AG09309 (cell line): ENCODE measurements at places on chromosomes 4 and X.

GRCh38 chrX:133350751-133351150, 64.5 kb downstream of the GPC4 start:
- no peak for DNase-seq

- no peak for DNase-seq
Measured at GRCh38 chr4:76957004-76957738, 7.6 kb downstream of the SEPTIN11 start.

- DNase-seq, result no peak
Measured at GRCh38 chr4:26290321-26290720, 30.5 kb upstream of the RBPJ start.

DNA sequence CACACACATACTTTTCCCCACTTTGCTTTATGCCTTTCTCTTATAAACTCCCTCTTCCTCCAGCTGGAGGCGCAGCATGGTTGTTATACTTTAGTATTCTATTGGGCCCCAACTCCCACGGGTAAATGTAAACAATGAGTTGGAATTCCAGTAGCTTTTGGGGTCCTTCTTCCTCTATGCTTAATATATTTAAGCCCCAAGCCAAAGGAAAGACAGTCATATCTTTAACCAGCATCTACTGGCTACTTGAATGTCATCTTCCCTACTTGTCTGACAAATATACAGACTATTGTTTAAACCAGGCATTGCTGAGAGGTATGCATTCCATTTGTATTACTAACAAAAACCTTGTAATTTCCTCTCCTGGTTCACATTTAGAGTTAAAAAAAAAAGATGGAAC, 72.9 kb downstream of the WDR19 start:
- peak; percentile 2 for DNase-seq

DNA sequence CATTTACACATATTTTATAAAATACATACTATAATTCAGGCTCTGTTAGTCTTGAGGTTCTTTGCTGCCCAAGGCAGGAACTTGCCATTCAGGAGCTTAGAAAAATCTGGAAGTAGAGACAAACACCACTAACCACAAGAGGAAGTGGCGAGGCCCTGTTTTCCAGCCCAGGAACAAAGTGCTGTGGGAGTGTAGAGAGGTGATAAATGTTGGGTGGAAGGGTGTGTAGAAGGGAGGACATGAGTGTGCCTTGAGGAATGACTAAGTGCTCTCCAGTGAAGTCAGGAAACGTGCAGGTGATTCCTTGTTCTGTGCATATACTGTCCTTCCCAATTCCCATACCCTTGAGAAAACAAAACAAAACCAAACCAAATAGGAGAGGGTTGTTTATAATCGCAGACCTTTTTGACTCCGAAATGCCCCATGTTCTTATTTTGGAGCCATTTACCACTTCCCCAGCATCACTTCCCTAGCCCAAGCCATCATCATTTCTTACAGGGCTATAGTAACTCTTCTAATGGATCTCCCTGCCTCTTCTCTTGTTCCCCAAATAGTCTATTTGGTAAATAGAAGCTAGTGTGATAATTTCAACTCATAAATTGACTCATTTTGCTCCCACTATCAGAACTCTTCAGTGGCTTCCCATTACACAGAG, 83.2 kb downstream of the GPAT3 start:
- DNase-seq, result no peak

DNA sequence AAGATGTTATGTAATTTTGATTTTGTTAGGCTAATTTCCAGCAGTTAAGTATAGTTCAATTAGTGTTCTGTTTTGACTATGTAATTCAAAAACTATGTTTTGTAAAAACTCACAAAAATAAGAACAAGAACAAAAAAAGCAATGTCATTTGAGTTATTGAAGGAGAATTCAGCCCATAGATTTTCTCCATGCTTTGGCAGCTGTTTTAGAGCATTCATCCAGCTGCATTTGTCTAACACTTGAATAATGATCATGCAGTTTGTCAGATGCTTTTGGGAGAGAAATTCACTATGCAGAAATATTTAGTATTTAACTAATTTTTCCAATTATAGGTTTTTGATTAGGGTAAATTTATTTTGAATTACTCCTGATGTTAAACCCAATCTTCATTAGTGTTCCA, 14.2 kb downstream of the CPE start:
- DNase-seq, result no peak

GRCh38 chrX:151543706-151544105, 19.8 kb upstream of the PASD1 start:
- DNase-seq, result no peak

DNA sequence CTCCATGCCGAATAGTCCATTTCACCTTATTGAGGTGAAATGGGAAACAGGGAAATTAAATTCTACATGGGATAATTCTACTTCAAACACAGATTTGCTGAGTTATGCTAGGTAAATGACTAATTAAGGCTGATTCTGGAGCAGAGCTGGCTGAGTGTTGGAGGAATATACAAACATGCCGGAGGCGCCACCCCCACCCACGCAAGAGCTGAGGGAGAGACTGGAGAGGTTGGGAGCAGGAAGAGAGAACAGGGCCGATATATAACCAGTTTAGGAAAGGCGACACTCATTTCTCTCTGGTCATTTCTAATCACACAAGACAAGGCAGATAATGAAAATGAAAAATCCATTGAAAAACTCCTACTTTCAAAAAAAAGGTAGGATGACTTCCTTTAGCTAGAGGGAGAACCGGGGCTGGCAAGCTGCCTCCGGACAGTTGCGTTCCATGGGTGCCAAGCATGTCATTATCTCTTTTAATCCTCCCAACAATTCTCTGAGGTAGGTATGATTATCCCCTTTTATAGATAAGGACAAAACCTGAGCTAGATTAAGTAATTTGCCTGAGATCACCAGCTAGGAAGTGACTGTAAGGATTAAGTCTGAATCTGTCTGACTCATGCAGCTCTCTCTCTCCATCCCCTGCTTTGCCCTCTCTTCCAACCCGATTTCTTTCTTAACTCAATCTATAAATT, 27.6 kb upstream of the CFAP299 start:
- peak; percentile 28 for DNase-seq

GRCh38 chrX:97984641-97985040, 1100.9 kb downstream of the RPA4 start:
- DNase-seq, result no peak
